ENCODE measurements at places on chromosomes 11 and 22.

GRCh38 chr11:117544130-117544800, 216.6 kb downstream of the CEP164 start:
- no peak for DNase-seq

DNA sequence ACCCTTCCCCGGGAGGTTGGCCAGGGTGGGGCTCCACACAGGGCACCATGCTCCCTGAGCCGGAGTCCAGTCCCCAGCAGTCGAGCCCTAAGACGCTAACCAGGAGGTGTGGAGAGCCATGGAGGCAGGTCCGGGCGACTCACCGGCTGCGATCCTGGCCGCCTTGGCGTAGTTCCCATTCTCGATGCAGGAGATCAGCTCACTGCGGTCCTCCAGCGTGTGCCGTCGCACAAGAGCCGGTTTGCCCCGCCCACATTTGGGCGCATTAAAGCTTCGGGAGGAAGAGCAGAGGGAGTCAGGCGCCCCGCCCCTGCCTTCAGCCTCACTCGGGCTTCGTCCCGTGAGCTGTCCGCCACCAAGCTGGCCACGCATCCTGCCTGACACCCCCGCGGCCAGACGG, 50.8 kb downstream of the BRD1 start:
- no peak for DNase-seq

DNA sequence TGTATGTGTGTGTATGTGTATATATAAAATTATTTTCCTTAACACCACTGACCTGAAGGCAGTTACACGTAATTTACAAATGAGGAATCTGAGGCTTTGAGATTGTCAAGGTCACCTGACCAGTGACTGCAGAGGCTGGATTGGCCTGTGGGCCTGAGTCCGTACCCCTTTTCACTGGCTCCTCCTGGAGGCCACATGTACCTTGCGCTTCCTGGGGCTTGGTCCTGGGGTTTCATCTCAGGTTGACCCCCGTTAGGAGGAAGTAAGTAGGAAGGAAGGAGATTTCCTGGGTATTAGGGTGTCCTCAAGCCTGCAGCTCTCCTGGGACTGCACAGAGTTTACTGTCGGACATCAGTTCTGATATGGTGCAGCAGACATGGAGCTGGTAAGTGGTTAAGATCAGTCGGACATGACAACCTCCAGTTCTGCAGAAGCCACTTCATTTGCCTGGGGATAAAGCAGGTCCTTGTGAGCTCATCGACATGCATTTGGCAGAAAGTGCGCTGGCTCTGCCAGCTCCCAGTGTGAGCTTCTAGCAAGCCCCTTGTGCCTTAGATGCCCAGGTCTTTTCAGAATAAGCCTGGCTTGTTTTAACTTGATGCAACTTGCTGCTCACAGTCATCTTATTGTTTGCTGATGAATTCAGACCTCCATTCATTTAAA, 36.6 kb downstream of the ST3GAL4 start:
- no peak for DNase-seq

GRCh38 chr22:48357961-48358360, 1469.7 kb downstream of the BRD1 start:
- no peak for DNase-seq

DNA sequence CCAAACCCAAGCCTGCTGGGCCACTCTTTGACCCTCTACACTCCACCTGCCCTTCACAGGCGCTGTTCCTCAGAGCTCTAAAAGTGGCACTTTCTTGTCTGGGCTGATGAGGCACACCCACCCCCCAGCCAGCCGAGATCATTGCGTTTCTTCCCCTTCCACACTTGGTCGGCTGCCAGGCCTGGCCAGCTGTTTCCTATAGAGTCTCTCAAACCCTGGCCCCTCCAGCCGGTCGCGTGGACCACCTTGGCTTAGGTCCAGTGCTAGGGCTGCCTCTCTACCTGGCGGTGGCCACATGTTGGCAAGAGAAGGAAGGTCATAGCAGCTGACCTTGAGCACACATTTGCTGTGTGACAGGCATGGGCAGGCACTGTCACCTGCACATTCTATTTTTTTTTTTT, 60.6 kb downstream of the PPP6R2 start:
- no peak for DNase-seq

- no peak for DNase-seq
Measured at GRCh38 chr11:76234416-76235232, 28.3 kb upstream of the WNT11 start.

- DNase-seq, result no peak
Measured at GRCh38 chr22:47629273-47629711, 866.8 kb downstream of the TBC1D22A start.

- no peak for DNase-seq
Measured at GRCh38 chr22:36177160-36177559, 16.6 kb upstream of the APOL3 start.

DNA sequence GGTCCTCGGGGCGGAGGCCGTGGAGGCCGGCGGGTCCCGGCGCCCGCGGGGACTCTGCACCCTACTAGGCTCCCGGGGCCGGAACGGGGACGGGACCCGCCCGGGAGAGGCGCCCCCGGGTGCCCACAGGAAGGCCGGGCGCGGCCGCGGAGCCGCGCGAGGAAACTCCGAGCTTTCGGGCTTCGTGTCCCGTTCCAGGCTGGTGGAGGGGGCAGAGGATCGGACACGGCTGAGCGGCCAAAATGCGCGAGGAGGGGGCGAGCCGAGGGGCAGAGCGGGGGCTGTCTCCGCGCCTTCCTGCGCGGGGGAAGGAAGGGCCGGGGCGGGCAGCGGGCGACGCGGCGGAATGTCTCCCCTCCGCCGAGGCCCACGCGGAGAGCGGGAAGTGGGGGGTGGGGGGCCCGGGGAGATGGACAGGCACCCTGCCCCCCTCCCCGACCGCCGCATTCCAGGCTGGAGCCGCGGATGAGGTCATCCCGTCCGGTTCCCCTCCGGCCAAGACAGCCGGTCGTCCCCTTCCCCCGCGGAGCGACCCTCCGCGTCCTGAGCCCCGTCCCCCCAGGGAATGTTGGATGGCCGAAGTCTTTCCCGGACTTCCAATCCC, 430 bp downstream of the CDC42EP1 start:
- no peak for DNase-seq

GRCh38 chr11:130429983-130430382, 1.6 kb upstream of the ADAMTS8 start:
- no peak for DNase-seq

DNA sequence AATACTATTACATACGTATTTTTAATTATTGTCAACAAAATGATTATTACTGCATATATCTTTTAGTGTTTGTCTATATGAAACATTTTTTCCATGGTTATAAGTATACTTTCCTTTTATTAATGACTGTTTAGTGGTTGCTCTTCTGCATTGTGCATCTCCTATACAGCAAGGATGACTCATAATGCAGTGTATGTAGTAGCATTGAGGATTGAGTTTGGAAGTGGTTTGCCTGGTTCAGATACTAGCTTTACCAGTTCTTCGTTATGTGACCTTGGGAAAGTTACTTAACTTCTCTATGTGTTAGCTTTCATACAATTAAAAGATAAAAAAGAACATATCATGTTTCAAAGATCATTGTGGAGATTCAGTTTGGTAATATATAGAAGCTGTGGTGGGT, 44.1 kb downstream of the CHORDC1 start:
- DNase-seq, result no peak

GRCh38 chr22:48864748-48865147, 962.9 kb downstream of the BRD1 start:
- DNase-seq, result no peak

DNA sequence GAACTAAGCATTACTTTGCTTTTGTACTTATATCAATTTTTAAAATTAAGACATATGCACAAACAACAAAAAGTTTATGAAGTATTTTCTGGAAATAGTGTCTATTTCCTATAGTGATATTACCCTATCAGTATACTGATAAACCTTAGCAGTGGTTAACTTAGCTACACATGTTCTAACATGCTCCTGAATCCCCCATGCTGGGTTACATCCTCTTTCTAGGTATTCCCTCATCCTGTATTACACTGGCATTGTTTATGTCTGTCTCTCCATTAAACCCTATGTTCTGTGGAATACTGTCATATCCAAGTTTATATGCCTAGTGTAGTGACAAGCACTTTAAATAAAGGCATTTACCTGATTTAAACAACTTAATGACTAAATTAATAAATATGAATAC, 1.8 kb upstream of the FAR1 start:
- no peak for DNase-seq

DNA sequence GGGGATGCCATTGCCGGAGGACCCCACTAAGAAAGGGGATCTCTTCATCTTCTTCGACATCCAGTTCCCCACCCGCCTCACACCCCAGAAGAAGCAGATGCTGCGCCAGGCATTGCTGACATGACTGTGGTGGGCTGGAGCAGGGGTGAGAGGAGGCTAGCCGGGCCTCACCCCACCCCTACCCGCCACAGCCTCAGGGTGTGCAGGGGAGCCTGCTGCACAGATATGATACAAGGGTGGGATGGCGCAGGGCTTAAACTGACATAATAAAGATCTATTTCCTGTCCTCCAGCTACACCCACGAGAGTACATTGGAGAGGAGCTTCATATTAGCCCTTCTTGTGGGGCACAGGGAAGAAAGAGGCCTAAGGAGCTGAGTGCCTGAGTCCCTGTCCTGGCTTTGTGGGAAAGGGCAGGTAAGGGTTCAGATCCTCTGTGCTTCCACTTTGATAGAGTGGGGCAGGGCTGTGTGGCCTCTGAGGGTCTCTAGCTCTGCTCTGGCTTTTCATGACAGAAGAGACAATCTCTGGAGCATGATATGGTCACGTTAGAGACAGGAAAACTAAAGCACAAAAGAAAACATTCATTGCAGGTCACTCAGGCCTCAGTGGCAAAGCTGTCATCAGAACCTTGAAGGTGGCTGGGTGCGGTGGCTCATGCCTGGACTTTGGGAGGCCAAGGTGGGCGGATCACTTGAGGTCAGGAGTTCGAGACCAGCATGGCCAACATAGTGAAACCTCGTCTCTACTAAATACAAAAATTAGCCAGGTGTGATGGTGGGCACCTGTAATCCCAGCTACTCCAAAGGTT, 12.4 kb downstream of the UCP2 start:
- DNase-seq, result no peak

DNA sequence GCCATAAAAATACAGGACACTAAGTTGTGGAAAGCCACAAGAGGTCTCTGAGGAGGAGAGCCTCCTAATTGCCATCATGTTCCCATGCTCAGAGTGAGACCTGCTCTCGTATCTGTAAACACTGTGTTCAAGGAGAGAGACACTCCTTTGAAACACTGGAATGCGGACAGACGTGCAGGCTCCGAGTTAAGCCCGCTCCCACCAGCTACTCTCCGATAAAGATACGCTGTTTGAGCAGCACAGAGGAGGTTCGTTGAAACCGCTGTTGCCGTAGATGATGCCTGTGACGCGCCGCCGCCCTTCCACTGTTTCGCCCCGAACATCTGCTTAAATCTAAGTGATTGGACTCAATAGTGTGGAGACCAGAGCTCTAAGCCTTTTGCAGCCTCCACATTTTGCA, 25.1 kb downstream of the NUP50 start:
- no peak for DNase-seq

GRCh38 chr11:67504950-67505581, at the start of gene PITPNM1:
TSS of gene PITPNM1 (minus strand) at chr11:67505363. CDS start at chr11:67504180, 1,183 bp downstream.
- no peak for DNase-seq

DNA sequence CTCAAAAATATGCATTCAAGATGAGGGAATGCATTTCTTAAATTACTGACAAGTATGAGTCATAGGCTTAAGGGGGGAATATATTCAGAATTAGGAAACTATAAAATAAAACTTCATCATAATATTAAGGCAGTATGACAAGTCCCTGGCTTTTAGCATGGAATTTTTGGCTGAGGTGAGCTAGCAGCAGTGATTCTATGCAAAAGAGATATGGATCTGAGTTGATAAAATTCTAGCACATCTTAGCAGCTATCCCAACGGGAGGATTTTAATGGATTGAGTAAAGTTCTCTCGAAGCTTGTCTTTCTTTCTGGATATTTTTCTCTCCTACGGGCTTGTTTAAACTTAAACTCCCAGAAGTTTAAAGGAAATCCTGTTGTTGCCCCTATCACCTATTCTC, 1.2 kb downstream of the OR51Q1 start:
- no peak for DNase-seq

- no peak for DNase-seq
Measured at GRCh38 chr22:39292561-39293074, 26.8 kb downstream of the RPL3 start.

DNA sequence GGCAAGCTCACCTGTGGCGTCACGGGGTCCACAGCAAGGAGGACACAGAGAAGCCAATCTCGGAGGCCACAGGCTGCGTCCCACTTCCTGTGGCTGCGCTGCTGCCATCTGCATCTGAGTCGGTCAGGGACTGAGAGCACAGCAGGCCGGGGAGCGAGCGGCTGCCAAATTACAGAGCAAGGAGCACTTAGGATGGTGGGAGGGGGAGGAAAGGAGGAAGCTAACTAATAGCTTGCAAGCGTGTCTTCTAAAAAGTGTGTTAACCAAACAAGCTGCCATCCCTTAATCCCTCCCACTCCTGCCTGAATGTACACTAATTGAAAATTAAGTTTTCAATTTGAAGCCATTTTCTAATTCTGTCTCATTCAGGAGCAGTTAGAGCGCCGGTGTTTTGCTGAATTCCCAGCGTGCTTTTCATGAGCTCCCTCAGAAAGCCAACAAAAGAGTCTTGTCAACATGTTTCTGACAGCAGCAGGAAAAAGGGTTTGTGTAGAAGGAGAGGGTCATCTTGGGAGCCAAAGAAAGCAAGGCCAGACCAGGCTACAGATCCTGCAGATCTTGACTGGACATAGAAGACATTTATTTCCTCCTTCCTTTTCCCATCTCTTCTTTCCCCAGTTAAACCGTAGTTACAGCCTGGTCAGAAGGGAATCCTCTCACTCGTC, 42.4 kb upstream of the API5 start:
- DNase-seq, result no peak

DNA sequence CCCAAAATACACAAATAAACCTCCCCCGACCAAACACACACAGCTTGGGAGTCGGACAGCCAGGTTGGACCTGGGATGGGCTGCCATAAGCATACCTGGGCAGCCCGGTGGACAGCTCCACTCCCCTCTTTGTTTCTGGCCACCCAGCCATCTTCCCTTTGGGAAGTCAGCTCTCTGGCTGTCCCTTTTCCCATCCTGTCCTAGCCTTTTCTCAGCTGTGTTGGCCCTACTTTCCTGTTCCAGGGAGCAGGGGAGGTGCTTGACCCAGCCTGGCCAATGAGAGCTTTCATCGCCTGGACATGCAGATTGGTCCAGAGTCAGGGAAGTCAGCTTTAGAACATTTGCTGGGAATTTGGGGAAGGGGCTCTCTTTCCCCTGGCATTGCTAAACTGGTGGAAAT, 68.7 kb upstream of the NECTIN1 start:
- no peak for DNase-seq

GRCh38 chr11:116701297-116701801, 71.4 kb downstream of the BUD13 start:
- DNase-seq, result no peak

DNA sequence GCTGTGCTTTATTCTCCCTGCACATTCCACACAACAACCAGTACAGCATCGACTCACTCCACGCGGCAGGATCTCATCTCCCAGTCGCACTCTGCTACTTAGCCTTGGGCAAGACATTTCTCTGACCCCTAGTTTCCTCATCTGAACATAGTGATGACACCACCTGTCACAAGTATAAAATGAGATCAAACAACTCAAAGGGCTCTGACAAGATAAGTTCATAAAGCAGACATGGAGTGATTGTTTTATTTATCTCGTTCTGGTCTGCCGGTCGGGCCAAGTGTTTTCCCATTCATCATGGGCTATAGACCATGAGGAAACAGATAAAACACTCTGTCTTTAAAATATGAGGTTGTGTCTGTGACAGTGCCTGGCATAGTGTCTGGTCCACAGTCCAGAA, 35.0 kb downstream of the DSCAML1 start:
- no peak for DNase-seq

Data from NCI-H2107 (cell line).